Lower leg skin (tissue), 4 donors: ENCODE measurements at places on chromosomes 6 and 20. TPM values are rescaled to one million over a fixed set of nuclear protein-coding genes. Genes with fewer than 3 reads are reported as not detected.

DNA sequence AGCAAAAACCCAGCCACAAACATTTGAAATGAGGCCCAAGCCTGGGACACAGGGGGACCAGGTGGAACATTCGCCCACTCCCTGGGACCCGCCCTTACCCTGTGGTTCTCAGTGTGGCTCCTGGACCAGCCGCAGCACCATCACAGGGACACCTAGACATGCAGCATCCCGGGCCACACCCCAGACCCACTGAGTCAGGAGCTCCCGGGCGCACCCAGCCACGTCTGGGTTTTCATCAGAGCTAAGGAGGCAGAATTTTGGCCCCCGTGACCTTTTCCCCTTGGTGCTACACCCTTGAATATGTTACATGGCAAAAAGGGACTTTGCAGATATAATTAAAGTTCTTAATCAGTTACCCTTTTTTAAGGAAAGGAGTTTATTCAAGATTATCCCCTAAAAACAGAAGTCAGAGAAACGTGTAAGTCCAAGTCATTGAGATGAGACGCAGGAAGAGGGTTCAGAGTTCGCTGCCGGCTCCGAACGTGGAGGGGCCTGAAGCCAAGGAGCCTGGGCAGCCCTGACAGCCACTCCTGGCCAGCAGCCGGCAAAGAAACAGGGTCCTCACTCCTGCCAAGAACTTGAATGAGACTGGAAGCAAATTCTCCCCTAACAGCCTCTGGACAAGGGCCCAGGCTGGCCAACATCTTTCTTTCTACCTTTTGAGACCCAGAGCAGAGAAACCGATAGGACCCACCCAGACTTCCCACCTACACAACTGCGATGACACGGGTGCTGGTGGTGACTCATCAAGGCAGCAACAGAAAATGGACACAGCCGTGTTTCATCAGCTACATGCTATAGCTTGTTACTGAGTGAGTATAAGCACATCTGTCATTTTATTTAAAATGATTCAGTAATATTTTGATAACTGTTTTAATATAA lies 25.3 kb downstream of the BFSP1 start:
- DNase-seq: no peak

DNA sequence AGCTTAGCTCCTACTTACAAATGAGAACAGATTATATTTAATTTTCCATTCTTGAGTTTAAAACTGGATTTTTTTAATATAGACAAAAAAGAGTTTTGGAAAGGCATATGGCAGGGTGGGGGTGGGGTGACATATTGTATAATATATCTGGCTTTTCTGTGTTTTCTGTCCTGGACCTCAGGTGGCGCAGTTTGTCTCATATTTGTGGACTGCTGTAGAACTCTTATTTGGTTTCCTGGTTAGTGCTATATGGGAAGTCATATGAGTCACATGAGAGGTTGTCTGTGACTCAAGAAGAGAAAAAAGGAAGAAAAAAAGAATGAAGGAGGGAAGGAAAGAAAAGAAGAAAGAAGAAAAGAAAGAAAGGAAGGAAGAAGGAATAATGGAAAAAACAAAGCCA lies 131.8 kb downstream of the CLVS2 start:
- DNase-seq: no peak

DNA sequence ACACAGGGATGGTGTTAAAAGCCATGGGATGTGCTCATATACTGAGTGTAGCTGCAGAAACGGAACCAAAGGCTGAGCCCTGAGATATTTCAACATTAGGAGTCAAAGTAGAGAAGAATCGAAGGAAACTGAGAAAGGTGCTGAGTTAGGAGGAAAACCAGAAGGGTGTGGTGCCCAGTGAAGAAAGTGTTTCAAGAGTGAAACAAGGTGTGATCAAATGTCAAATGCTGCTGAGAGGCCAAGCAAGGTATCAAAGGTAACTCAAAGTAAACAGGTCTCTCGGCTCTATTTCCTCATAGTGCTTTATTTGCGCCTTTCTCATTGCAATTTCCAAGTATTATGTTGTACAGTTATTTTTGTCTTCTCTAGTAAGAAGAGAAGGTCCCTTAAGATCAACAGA lies 94.1 kb downstream of the PRDM1 start:
- DNase-seq: no peak

DNA sequence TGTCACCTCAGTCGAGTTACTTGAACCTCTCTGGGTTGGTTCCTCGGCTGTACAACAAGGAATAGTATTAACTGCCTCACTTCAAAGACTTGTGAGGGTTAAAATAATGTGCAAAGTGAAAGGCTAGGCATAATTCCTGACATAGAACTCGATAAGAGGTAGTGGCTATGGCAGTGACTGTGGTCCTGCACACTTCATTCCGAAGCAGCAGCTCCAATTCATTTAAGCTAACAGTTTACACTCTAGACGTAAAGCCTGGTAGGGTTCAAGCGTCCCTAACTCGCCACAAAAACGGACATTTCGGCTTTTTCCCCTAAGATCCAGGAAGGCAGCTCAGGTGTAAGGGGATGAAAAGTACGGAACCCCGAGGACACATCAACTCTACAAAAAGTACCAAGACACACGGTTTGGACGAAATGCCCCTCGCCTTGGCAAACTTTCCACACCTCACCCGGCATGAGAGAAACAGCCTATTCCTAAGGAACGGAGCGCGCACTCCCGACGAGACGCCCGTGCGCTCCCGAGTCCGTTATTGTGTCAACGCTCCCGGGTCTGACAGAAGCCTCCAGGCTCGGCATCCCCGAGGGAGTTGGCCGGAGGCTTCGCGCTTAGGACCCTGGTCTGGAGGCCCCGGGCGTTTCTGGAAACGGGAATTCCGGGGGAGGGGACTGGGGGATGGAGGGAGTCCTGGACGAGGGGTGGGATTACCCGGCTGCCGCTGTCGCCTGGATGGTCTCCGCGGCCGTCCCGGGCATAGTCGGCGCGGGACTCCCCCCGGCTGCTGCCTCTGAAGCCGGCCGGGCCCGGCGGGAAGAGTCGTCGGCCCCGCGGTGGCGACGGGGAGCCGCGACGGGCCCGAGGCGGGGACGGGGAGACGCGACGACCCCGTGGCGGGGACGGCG lies 937 bp downstream of the ZNF318 start:
- DNase-seq: peak; percentile 89

GRCh38 chr20:46117704-46118467 lies at the start of gene CD40:
Gene CD40, plus strand, starts transcription at chr20:46118314. Its CDS starts 30 bp downstream, at chr20:46118344.
- peak; percentile 81 for DNase-seq

DNA sequence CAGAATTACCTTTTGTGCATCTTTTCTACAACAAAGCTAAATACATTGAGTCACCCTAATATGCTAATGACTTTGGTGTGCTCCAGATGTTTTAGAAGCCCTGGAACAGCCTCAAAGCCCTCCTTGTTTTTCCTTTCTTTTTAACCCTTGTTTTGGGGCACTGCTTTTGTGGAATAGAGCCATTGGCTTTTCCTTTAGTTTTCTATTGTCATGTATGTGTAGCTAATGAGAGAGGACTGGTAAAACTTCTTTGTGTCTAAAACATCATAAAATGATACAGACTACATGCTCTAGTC lies 158.8 kb downstream of the JARID2 start:
- DNase-seq: no peak

- DNase-seq: no peak
Observed at GRCh38 chr6:52310932-52311331, 26.4 kb upstream of the MCM3 start.

GRCh38 chr6:88984152-88984551 lies 20.7 kb upstream of the RNGTT start:
- DNase-seq: no peak

DNA sequence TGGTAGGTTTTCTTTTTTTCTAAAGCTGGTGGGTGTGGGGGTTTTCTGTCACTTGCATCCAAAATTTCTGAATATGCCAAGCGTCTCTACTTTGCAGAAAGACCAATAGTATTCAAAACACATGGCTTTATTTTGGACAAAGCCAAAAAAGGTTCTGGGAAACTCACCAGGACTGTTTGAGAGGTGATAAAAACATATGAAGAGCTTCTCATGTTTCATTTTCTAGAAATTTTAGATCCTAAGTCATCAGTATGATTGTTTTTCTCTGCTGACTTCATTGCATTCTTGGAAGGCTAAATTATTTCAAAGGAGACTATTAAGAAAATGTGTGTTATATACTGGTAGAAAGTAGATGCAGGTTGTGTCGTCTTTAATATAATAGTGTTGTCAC lies 51.3 kb downstream of the GCLC start:
- no peak for DNase-seq

- no peak for DNase-seq
Observed at GRCh38 chr6:83226517-83226916, 33.4 kb downstream of the RWDD2A start.

Gene ARMC12
- total RNA-seq: 0.52 TPM

Gene TBC1D7
- 14.8 TPM for total RNA-seq

Gene ZNF165
- 1.4 TPM for total RNA-seq

Gene LYRM2
- total RNA-seq: 14.4 TPM

Gene R3HDML
- total RNA-seq: not detected
